EL (cell line): ENCODE measurements at places on chromosomes 7 and 10.

GRCh38 chr10:103781329-103782061 lies 73.9 kb downstream of the SH3PXD2A start:
- DNase-seq = peak; percentile 89

- no peak for DNase-seq
Measured at GRCh38 chr10:57898231-57898630, 369.5 kb downstream of the IPMK start.

GRCh38 chr10:24690961-24691512 lies 32.6 kb downstream of the ARHGAP21 start:
- DNase-seq = no peak

DNA sequence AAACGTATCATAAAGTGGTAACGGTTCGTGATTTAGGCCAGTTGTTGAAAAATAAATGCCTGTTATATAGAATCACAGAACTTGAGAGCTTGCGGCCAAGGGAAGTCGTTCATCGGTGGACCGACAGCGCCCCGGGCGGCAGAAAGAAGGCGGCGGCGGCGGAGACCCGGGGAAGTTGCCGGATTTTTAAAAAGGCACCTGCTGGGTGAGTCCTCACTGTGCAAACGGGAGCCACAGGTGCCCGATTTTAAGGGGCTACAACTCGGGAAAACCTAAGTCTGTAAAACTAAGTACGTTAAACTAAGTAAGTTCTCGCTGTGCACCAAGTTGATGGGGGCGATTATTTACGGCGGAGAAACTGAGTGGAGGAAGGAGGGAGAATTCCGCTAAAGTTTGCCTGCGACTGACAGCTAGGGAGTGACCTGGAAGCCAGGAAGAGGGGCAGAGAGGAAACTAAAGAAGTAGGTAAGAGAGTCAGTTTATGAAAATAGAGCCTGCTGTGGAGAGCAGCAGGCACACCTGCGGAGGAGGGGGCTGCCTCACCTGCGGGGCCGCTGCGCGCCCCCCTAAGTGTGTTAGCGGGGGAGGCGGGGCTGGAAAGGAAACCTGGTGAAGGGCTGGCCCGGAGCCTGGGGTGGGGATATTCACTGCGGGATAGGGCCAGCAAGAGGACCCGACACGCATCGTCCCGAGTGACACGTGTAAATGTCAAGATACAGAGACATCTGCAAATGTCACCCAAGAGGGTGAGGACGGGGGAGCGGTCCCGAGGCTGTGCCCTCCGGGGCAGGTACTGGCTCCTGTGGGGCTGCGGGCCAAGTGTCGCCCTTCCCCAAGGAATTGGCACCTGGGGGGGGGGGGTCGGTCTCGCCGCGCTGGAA lies 996 bp downstream of the ADAM12 start:
- DNase-seq = peak; percentile 80

GRCh38 chr7:148270576-148270975 lies 320.0 kb upstream of the C7orf33 start:
- DNase-seq = no peak

GRCh38 chr7:4610768-4611467 lies 71.2 kb upstream of the FOXK1 start:
- peak; percentile 64 for DNase-seq

GRCh38 chr7:136845899-136846465 lies 22.5 kb upstream of the CHRM2 start:
- DNase-seq = peak; percentile 7

GRCh38 chr10:100341953-100342626 lies 4.9 kb upstream of the SCD start:
- peak; percentile 68 for DNase-seq

GRCh38 chr10:126049759-126050700 lies 153.7 kb downstream of the FANK1 start:
- peak; percentile 74 for DNase-seq

GRCh38 chr7:7321681-7322080 lies 139.3 kb downstream of the C1GALT1 start:
- DNase-seq = no peak

- DNase-seq = peak; percentile 30
Measured at GRCh38 chr7:91383053-91383904, 119.0 kb downstream of the FZD1 start.

DNA sequence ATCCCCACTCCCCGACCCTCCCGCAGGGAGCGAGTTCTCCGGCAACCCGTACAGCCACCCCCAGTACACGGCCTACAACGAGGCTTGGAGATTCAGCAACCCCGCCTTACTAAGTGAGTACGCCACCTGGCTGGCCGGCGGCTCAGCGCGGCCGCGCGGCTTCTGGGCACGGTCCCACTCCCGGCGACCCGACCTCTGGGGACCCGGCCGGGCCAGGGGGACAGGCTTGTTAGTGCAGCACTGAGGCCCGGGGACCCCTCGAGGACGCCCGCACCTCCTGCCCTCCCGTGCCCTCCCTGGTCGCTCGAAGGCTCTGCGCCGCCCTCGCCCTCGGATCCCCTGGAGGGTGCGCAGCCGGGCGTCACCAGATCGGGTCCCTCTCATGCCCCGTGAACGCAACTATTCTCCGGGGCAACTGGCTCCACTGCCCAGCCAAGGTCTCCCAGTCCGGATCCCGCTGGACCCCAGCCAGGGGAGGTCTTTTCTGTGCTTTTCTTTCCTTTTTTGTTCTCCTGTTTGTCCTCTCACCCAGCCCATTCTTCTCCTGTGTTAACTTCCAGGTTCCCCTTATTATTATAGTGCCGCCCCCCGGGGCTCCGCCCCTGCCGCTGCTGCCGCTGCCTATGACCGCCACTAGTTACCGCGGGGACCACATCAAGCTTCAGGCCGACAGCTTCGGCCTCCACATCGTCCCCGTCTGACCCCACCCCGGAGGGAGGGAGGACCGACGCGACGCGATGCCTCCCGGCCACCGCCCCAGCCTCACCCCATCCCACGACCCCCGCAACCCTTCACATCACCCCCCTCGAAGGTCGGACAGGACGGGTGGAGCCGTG lies 81.8 kb downstream of the PAX2 start:
- DNase-seq = no peak

- no peak for DNase-seq
Measured at GRCh38 chr7:142894112-142894984, 8.8 kb upstream of the TRPV6 start.

- DNase-seq = no peak
Measured at GRCh38 chr10:124600051-124600880, 138.6 kb downstream of the LHPP start.

- peak; percentile 11 for DNase-seq
Measured at GRCh38 chr10:9848981-9849380, 1168.7 kb upstream of the CELF2 start.

- peak; percentile 59 for DNase-seq
Measured at GRCh38 chr10:15180736-15181135, 12.2 kb upstream of the NMT2 start.

DNA sequence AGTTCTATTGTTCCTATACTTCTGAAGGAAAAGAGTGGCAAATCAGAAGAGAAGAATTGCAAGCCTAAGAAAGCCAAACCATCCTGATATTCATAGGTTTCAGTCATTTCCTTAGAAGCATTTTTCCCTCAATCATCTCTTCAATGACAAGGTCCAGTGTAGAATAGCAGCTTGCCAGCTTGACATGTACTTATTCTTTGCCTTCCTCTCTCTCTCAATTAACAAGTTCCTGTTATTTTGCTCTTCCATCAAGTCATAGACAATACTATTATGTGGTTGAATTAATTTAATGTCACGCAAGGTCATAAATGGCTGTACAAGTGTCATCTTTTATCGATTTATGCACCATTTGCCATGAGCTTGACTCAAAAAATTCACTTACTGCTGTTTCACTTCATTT lies 216.3 kb upstream of the MBL2 start:
- DNase-seq = no peak

GRCh38 chr10:126063353-126063791 lies 167.0 kb downstream of the FANK1 start:
- peak; percentile 86 for DNase-seq

GRCh38 chr10:99523251-99523773 lies 9.4 kb upstream of the NKX2-3 start:
- no peak for DNase-seq

GRCh38 chr10:94281654-94282053 lies 81.1 kb downstream of the NOC3L start:
- DNase-seq = no peak

GRCh38 chr10:111837985-111838384 lies 345.6 kb downstream of the GPAM start:
- no peak for DNase-seq

- no peak for DNase-seq
Measured at GRCh38 chr10:131645756-131646155, 255.1 kb upstream of the PPP2R2D start.

DNA sequence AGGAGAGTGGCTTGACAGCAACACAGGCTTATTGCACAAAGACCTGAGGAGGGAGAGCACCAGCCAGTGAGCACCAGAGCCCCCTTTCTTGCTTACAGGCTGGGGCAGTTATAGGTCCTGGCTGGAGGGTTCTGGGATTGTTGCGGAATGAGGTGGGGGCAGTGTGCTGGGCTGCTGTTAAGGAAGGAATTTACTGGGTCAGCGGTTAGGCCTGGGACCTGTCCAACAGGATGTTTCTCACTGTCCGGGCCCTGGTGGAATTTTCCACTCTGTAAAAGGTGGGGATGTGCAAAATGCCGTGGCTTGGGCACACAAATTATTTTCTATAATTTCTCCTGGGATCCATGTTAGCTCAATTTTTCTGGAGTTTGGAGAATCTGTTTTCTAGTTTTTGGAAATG lies 757.3 kb downstream of the TYW1 start:
- DNase-seq = no peak

DNA sequence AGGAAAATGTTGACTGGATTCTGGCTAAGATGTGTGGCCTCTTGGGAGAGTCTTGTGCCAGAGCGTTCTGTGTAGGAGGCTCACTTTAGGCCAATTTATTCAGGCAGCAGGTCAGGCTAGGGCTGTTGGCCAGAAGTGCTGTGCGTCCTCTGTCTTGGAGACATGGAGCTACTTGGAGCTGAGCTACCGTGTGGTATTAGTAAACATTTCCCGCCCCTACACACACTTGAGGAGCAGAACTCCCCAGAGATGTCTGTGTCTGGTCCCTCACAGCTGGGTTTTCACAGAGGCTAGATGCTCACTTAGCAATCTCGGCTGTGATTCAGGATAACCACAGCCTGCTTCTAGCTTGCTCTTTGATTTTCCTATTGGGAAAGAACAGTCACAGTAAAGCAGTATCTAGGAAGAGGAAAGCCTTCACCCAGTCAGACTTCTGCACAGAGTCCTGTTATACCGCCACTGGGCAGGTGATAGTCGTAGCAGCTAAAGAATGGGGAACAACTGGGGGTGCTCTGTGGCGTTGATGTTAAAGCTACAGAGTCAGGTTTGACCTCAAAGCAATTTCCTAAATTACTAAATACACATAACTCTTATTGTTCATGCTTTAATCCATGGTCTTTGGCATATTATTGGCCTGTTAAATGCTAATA lies 86.7 kb downstream of the MDFIC start:
- DNase-seq = no peak

DNA sequence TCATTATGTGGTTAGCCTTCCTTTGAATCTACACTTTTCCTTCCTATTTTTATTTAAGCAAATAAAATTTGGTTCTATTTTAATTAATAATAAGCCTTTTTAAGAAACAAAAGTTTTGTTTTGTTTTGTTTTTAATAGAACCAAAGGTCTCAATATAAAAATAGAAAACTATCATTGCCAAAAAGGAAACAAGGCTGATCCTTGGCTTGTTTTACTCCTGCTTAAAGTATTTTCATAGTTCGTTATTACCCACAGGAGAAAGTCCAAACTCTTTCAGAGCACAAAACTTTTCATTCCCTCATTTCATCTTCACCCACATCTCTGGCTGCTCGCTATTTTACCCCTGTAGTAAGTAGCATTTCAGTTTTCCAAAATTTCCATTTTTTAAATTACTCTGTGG lies 374.8 kb downstream of the SEMA3D start:
- DNase-seq = no peak

GRCh38 chr7:3958109-3958483 lies 657.0 kb downstream of the SDK1 start:
- DNase-seq = no peak

DNA sequence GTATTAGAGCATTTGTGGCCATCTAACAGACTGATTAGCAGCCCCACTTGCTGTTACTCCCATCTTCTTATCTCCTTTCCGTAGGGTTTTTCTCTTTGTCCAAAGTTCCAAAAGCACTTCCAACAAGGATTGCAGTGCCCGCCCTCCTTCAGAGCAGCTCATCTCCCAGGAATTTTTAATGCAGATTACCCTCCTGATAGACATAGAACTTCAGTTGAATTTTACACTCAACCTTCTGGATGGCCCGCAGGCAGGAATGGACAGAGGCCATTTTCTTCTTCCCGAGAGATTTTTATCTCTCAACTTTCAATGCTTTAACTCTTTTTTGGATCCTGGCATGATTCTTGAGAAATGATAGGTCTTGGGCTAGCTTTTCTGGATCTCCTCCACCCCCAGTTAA lies 23.3 kb downstream of the PRKG1 start:
- peak; percentile 73 for DNase-seq

DNA sequence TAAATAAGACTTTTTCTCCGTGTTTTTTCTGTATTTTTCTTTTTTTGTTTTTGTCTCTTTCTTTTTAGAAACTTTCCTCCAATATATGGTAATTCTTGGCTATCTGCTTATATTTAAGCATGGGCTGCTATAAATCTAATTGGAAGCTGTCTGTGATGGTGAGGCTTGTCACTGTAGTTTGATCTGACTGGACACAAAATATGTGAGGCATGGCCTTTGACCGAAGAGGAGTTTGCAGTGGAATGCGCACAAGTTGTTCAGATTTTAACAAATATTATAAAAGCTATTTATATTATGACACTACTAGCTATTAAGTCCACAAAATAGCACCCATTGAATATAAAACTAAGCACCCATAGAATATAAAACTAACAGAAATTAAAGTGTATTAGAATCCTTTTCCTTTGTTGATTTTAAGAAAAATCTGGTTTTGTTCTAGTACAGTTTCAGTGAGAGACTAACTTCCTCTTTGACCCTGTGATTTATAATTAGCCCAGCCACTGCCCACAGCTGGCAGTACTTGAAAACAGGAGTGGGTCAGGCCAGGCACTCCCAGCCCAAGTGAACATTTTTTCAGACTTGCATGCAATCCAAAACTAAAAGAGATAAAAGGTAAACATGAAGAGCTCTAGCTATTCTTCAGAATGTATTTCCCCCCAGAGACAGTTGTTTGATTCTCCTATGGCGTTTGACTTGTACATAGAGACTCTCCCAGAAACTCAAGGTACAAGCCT lies 69.9 kb upstream of the FGL2 start:
- DNase-seq = no peak

GRCh38 chr10:111724121-111724520 lies 459.4 kb downstream of the GPAM start:
- DNase-seq = no peak

GRCh38 chr7:149291036-149291780 lies 29.2 kb downstream of the ZNF783 start:
- DNase-seq = no peak

DNA sequence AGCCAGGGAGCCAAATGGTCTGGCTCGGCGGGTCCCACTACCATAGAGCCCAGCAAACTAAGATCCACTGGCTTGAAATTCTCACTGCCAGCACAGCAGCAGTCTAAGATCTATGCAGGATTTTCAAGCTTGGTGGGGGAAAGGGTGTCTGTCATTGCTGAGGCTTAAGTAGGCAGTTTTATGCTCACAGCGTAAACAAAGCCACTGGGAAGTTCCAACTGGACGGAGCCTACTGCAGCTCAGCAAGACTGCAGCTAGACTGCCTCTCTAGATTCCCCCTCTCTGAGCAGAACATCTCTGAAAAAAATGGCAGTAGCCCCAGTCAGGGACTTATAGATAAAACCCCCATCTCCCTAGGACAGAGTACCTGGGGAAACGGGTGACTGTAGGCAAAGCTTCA lies 277.6 kb upstream of the PHF14 start:
- DNase-seq = no peak
